ENCODE measurements at places on chromosomes 4 and X.
A peak's percentile ranks its signal among the peaks of the same experiment; 100 is the strongest.

- DNase-seq: no peak
Measured at GRCh38 chrX:52346174-52347165, 22.4 kb upstream of the XAGE2 start.

GRCh38 chrX:53563324-53563723, 123.2 kb downstream of the HUWE1 start:
- no peak for DNase-seq

DNA sequence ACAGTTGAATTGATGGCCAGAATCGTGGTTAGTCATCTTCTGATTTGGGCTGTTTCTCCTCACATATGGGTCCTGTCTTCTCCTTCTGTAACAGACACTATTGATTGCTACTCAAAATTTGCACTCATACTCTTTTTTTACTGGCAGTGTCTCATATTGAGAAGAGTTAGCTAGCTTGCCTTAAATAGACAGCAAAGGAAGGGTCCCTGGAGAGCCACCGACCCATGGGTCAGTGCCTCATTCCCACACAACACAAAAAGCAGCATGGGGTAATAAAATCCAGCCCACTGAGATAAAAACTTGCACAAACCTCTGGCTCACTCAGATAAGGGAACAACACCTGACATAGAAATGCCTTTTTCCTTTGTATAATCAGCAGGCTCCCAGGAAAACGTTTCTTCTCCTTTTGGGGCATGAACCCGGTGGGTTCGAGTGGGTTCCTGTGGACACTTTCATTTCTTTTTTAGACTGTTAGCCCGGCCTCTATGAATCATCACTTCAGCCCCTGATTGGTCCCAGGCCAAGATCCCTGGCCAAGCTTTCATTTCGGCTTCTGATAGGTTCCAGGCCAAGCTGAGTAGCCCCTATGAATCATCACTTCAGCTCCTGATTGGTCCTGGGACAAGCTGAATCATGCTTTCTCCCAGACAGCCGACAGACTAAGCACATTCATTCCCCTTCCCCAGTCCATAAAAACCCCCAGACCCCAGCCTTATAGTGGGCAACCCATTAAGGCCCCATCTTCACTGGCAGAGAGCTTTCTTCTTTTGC, 408.1 kb downstream of the DCAF12L2 start:
- no peak for DNase-seq

GRCh38 chrX:31499109-31499508, 427.3 kb upstream of the FTHL17 start:
- DNase-seq: no peak

DNA sequence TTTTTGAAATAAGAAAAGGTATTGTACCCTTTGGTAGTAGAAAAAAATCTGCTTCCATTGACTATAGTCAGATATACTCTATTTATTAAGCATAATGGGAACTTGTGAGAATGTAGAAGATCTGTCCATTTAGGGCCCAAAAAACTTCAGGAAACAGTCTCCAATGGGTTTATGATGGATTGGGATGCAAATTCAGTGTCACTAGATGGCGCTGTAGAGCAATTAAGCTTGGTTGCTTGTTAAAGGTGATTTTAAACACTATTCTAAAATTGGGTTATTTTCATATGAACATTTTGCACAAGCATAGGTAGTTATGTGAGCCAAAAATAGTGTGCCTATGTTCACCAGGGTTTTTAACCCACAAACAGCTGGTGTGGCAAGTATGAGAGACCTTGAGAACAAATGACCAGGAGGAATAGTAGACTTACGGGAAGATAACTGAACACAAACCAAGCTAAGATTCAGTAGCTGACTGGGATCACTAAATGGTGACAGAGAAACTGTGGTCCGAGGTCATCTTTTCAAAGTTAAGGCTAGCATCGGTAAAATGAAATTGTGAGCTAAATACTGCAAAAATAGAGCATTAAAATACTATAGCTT, 80.3 kb upstream of the LSM6 start:
- DNase-seq: peak; percentile 73

GRCh38 chr4:139202991-139203390, 26.0 kb upstream of the ELF2 start:
- DNase-seq: no peak

DNA sequence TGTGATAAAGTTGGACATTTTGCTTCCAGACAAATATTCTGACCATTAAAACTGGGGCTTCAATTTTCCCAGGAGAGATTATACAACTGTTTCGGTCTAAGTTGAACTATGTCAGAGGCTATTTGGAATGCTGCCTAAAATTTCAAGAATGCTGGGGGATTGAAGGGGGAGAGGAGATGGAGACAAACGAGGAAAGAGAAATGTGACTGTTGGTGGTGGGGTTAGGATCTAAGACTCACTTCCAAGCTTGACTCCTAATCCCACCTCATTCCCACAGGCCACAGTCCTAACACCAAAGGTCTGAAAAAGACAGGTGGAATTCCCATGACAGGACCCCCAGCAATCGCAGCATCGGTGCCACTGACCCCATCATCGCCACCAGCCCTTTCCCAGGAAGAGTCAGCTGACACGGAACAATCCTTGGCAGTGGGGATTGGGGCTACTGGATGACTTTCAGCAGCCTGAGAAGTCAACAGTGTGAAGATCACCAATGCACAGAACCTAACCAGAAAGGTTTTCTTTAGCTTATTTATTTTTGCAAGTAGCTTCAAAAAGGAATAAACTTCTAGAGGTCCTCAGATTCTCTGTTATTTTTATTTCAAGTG, 74.0 kb upstream of the PRSS48 start:
- no peak for DNase-seq

DNA sequence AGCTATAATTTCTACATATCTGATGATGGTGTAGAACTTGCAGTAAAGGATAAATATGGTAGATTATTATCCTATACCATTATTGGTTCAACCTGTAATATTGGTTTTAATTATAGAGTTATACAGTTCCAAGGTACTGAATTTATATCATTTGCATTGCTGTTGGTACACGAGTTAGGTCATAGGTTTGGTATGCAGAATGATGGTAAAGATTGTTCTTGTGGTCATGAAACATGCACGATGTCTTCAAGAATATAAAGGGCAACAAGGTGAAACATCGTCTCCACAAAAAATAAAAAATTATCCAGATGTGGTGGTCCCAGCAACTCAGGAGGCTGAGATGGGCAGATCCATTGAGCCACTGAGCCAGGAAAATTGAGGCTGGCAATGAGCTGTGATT, 99.6 kb downstream of the ADAM29 start:
- no peak for DNase-seq

DNA sequence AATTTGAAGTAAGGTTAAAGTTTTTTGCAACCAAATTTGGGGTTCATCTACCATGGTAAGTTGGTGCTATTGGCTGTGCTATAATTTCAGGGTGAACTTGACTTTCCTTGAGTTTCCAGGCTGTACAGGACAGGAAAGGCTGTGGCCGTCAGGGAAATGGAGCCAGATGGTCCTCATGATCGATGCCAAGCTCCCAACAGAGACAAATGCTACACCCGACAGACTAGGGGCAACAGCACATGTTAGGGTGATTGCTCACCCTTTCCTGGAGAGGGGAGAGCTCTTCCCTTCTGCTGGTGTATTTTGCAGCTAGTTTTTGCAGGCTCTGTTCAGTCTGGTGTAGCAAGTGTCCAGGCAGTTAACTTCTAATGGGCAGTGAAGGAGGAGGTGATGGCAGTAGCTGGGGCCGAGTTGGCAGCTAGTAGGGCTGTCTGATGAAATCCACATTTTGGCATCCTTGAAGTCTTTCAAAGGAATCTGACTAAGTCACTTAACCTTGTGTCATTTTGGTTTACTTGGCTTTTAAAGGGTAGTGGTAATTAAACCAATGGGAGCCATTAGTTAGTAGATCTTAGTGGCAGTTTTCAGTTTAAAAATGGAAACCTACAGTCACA, 47.8 kb downstream of the GAB1 start:
- DNase-seq: no peak

- DNase-seq: peak; percentile 86
Measured at GRCh38 chr4:87150498-87151261, 69.7 kb downstream of the KLHL8 start.

DNA sequence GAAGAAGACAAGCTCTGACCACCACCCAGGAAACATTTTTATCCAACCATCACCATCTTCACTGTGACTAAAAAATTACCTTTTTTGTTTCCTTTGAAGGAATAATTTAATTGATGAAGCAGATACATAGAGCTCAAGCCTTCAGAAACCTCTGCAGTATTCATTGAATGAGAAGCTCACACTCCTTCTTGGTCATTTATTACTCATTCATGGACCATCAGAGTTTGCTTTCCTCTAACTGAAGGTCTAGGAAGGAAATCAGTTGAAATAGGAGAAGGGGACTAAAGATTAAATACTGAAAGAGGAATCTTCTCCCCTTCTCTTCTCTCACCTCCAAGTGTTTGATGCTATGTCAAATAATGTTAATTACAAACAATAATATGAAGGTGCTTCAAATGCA, 290.6 kb upstream of the KLF3 start:
- DNase-seq: no peak

DNA sequence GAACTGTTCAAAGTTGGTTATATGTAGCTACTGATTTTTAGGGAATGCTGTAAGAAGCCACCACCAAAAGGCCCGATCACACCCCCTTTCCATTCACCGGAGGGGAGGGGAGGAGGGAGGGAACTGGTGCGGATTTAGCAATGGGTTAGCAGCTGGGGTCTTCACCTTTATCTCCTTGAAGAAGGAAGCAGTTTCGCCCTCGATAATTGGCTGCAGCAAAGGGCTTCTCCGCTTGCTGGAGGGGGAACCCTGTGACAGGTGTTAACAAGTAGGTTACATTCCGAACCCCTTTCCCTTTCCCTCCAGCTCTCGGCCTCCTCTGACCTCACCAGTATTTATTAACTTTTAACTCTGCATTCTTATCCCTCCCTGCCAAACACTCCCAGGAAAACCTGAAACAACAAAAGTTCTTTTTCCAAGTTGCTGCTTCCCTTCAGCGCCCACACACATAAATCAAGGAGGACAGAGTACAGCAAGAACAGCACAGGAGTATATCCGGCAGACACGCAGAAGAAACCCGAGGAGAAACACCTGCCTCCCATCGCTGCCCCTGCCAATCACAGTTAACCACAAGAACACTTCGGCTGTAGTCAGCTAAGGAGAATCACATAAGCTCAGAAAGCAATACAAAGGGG, 39.8 kb upstream of the NAP1L5 start:
- peak; percentile 36 for DNase-seq

GRCh38 chrX:19864736-19865135, 22.7 kb downstream of the SH3KBP1 start:
- DNase-seq: no peak

DNA sequence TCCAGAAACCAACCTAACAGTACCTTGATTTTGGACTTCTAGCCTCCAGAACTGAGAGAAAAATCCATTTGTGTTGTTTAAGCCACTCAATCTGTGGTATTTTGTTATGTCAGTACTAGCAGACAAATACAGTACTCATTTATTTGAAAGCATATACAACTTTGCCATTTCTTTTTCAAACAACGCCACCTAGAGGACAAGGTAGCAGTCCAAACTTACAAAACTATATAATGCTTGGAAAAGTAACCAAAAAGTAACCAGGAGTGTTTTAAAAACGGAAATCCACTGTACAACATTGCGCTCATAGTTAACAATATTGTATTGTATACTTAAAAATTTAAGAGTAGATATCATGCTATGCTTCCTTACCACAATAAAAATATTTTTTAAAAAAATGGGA, 37.0 kb upstream of the FGF13 start:
- no peak for DNase-seq

DNA sequence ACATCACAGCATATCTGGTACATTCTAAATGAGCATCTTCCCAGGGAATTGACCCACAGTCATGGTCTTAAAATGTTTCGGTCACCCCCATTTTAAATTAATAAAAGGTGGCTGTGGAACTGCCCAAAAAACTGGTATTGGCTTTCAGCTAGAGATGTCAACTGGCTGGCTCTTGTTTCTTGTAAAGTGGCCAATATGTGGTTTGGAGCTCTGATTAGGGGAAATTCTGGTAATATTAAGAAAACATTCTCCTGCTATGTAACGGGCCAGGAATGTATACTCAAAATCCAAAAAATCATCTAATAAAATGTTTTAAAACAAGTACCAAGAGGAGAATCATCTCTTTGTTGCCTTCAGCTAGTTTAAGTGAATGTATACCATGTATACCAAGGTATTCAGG, 62.0 kb upstream of the VCX2 start:
- no peak for DNase-seq

DNA sequence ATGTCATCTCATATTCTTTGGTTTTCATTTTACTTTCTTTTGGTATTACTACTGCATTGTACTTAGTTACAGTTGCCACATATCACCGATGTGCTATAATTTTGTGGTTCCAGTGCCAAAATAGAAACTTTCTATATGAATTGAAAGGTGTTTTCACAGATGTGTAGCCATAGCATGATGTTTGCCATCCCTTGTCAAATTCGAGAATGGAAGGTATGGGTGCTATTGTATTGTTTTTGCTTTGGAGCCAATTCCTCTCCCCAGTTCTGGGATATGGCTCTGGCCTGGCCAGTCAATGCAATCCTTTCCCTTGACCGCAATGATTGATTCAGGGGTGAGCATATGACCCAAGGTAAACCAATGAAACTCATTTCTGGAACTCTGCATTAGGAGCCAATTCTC, 86.2 kb upstream of the RPS6KA3 start:
- DNase-seq: no peak

DNA sequence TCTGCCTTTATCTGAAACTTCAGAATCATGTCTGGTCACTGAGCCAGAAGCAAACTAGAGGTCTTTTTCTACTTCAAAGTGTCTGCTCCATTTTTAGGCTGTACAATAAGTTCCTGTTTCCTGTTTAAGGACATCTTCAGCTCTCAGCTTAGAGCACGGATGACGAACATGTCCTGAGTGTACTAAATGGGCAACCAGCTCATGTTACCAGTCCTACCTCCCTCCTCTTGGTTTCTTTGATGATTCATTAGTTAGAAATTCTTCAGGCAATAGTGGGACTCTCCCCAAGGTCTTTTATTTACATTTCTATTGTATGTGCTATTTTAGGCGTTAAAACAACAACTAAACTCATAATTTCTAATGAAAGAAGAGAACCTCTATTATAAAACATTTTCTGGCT, 58.0 kb downstream of the ENPEP start:
- DNase-seq: no peak

DNA sequence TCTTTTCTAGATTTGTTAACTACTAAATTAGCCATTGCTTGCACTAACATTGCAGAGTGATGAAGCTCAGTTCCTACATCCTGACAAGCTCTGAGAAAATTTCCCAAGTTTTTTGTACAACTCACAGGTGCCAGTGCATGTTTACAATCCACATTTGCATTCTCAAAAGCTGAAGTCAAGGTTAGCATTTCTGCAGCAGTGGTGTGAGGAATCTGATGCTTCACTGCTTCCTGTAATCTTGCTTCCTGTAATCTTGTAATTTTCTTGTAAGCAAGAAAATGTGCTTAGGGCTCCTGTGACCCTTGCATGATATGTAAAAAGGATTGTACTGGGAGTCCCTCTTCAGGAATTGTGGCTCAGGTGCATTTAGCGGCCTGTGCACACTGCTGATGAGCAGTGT, 207.4 kb upstream of the CXCL13 start:
- DNase-seq: no peak

- DNase-seq: no peak
Measured at GRCh38 chr4:77805840-77806239, 13.3 kb downstream of the CNOT6L start.

Measured in colonic mucosa (tissue), 4 donors.